ENCODE measurements at places on chromosomes 4 and X. TPM values are rescaled to one million over a fixed set of nuclear protein-coding genes. Genes with fewer than 3 reads are reported as not detected.

DNA sequence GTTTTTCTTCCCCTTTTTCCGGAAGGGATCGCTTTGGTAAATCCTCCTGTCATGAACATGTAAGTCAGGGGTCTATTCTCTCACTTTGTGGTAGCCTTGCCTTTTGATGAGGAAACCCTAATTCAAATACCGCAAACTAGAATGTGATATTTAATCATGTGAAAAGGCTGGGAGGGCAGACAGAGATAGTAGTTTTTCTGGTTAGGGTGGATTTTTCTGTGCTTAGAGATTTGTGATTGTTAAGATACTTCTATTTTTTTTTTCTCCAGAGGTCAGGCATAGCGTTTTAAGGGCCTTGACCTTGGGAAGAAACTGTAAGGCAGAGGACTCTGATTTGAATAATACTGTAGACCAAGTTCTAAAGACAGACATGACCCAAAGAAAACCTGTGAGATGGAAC is 41.8 kb upstream of the PACRGL start:
- H3K4me1 ChIP-seq: no peaks in the 10 kb centered on the region
- no peak overlapping the region for H3K27ac ChIP-seq
- no peaks in the 10 kb centered on the region for H3K36me3 ChIP-seq
- H3K27me3 ChIP-seq: no peaks in the 10 kb centered on the region

- H3K27me3 ChIP-seq: no peaks in the 10 kb centered on the region
- no peaks in the 10 kb centered on the region for H3K4me1 ChIP-seq
- H3K27ac ChIP-seq: no peak overlapping the region
- H3K4me3 ChIP-seq: no peak overlapping the region
- no peak for DNase-seq
Measured at GRCh38 chr4:78369679-78370078, 181.9 kb upstream of the ANXA3 start.

- no peak overlapping the region for H3K4me3 ChIP-seq
- DNase-seq: no peak
- no peaks in the 10 kb centered on the region for H3K27me3 ChIP-seq
- no peak overlapping the region for H3K27ac ChIP-seq
- no peaks in the 10 kb centered on the region for H3K4me1 ChIP-seq
Measured at GRCh38 chr4:64192731-64193412, 216.4 kb downstream of the TECRL start.

- no peaks in the 10 kb centered on the region for H3K27me3 ChIP-seq
- H3K4me1 ChIP-seq: no peaks in the 10 kb centered on the region
- no peak overlapping the region for H3K4me3 ChIP-seq
- no peak for DNase-seq
Measured at GRCh38 chr4:138749303-138749702, 266.3 kb upstream of the NOCT start.

DNA sequence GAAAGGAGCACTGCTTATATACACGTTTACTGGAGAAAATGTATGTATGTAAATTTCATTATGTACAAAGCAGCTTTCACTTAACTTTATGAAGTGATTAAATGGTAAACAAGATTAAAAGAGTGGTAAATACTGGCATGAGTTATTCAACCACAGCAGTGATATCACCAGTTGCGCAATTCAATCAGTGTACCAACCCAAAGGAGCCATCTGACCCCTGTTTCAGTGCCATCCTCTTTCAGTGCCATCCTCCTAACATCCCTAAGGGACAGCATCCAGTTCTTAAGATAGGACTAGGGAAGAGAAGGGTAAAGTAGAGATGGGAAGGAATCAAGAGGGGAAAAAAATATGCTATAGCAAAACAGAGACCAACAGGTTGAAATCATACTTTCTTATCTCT is 16.2 kb downstream of the HPF1 start:
- no peak for DNase-seq
- peaks cover 13% of the 10 kb centered on the region for H3K36me3 ChIP-seq
- no peaks in the 10 kb centered on the region for H3K4me1 ChIP-seq

DNA sequence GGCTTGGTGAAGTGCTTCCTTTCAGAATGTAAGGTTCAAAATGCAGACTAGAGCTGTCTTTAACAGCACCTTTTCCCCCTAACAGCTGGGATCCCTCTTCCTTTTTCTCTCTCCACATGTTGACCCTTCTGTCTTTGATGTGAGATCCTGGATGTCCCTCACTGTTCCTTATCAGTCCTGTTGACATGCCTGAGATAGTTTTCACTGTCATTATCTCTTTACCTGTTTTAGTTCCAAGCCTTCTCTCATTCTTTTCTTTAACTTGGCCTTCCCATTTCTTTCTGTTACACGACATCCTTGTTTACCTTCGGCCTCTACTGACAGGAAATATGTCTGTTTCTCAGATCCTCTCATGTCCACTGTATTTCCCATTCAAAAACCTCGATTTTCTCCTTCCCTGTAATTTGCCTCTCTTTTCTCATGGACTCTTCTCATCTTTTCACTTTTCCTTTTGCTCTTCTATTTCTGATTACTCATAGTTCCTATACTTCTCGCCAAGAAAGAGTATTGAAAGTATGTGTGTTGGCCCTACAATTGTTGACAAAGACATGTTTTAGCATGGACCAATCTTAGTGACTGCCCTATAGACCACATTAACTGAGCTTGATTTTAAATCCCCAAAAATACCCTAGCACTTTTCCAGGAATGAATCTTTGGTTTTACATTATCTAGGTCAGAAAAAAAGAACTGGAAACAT is 1.2 kb upstream of the SOWAHB start:
- no peak for DNase-seq
- H3K36me3 ChIP-seq: no peaks in the 10 kb centered on the region
- H3K4me1 ChIP-seq: no peaks in the 10 kb centered on the region
- H3K27ac ChIP-seq: no peak overlapping the region
- no peak overlapping the region for H3K4me3 ChIP-seq

Gene RAB39B
- 12.5 TPM for total RNA-seq

Gene ADH7
- total RNA-seq: not detected

Gene AFM
- total RNA-seq: not detected

Gene GPR82
- 0.89 TPM for total RNA-seq

Gene VCX3B
- not detected for total RNA-seq

Gene NPFFR2
- total RNA-seq: not detected

Gene MRFAP1L1
- 55.9 TPM for total RNA-seq

Gene TLL1
- total RNA-seq: not detected
